ENCODE measurements at places on chromosomes 16 and 17. TPM values are rescaled to one million over a fixed set of nuclear protein-coding genes. Genes with fewer than 3 reads are reported as not detected.

Gene ZNF689
- 14.9 TPM for total RNA-seq

Gene MYL4
- 2.4 TPM for total RNA-seq

Gene FBXW10
- 0.22 TPM for total RNA-seq

Gene TPSD1
- not detected for total RNA-seq

Gene CASKIN1
- total RNA-seq, result 2.7 TPM

Gene OR1A1
- total RNA-seq, result not detected

Gene KRT15
- total RNA-seq, result 840 TPM

DNA sequence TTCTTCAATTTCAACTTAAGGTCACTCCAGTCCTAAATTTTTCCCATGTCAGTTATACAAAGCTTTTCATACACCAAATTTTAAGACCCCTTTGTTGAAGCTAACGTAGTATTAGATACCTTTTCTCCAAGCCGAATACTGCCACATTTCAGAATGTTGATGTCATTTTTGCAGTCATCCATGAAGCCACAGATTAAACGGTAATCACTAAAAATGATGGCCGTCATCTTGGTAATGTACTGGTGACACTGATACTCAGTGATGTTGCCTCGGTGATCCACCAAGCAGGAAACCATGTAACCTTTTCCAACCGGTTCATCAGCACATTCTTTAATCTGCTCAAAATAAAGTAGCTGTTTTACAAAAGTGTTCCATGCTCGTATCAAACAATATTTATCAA lies 82.1 kb upstream of the CLEC18B start:
- H3K36me3 ChIP-seq, result peaks cover 15% of the 10 kb centered on the region
- peaks cover 30% of the 10 kb centered on the region for H3K4me1 ChIP-seq
- H3K27ac ChIP-seq, result peak overlapping the region; percentile 32

DNA sequence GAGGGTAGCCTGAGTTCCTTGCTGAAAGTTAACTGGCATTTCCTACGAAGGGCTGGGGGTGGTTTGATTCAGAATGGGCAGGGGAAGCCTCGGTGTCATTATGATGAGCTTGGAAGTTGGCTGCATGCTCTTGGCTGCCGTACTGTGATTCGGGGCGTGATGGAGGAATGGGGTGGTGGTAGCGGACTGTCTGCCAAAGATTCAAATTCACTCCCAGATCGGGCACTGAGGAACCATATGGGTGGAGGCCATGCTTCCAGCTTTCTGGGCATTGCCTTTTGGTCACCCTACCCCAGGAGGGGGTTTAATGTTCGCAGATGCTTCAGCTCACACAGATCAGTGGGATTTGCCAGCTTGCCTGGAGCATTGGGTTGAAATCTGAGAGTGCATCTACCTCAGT lies 492.8 kb upstream of the EEF2KMT start:
- peaks cover 12% of the 10 kb centered on the region for H3K27me3 ChIP-seq
- DNase-seq, result no peak
- no peaks in the 10 kb centered on the region for H3K36me3 ChIP-seq
- no peak overlapping the region for H3K27ac ChIP-seq
- no peak overlapping the region for H3K4me3 ChIP-seq
- no peaks in the 10 kb centered on the region for H3K4me1 ChIP-seq

GRCh38 chr16:49931266-49931665 lies 75.4 kb upstream of the ZNF423 start:
- H3K4me1 ChIP-seq, result peaks cover 20% of the 10 kb centered on the region
- H3K27ac ChIP-seq, result no peak overlapping the region
- peaks cover 10% of the 10 kb centered on the region for H3K27me3 ChIP-seq
- DNase-seq, result no peak
- H3K4me3 ChIP-seq, result no peak overlapping the region

DNA sequence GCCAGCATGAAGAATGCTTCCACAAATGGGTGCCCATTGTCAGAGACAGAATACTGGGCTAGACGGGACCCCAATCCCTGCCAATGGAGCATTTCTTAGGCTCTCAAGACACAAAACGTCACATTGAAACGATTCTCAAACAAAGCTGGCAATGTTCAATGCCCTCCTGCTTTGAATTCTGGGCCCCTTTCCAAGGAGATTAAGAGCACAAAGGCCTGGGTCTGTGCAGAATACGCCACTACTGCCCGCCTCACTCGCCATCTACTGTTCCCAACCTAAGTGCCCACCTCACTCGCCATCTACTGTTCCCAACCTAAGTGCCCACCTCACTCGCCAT lies 9.7 kb downstream of the CFAP20 start:
- peaks cover 42% of the 10 kb centered on the region for H3K4me1 ChIP-seq
- no peak overlapping the region for H3K4me3 ChIP-seq
- peaks cover 15% of the 10 kb centered on the region for H3K36me3 ChIP-seq
- H3K27ac ChIP-seq, result no peak overlapping the region
- DNase-seq, result no peak

- H3K27me3 ChIP-seq, result peaks cover 91% of the 10 kb centered on the region
- H3K4me1 ChIP-seq, result peaks cover 47% of the 10 kb centered on the region
- DNase-seq, result no peak
- H3K4me3 ChIP-seq, result peak overlapping the region; percentile 92
- H3K36me3 ChIP-seq, result peaks cover 36% of the 10 kb centered on the region
- H3K27ac ChIP-seq, result peak overlapping the region; percentile 74
These were observed 8.3 kb downstream of the IRX5 start for GRCh38 chr16:54939029-54939346.

DNA sequence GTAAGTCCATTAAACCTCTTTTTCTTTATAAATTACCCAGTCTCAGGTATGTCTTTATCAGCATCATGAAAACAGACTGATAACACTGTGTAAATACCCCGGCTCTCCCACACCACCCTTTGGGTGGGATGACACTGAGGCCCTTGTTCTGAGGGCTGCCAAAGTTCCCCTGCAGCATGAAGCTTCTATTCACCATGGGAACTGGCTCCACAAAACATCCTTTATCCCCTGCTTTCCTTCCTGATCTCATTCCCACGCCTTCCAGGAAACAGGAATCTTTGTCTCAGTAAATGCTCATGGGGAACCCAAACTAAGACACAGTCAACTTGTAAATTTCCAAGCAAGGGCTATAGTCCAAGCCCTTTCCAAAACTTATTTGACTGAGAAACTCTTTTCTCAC lies 88.4 kb downstream of the ABCC12 start:
- no peaks in the 10 kb centered on the region for H3K36me3 ChIP-seq
- H3K4me1 ChIP-seq, result no peaks in the 10 kb centered on the region
- no peak for DNase-seq
- H3K27me3 ChIP-seq, result peaks cover under 1% of the 10 kb centered on the region
- H3K4me3 ChIP-seq, result no peak overlapping the region

- no peak overlapping the region for H3K4me3 ChIP-seq
- H3K36me3 ChIP-seq, result peaks cover 6% of the 10 kb centered on the region
- no peaks in the 10 kb centered on the region for H3K27me3 ChIP-seq
- H3K4me1 ChIP-seq, result peaks cover 5% of the 10 kb centered on the region
- DNase-seq, result no peak
- no peak overlapping the region for H3K27ac ChIP-seq
These were observed 5.2 kb downstream of the ASGR1 start for GRCh38 chr17:7173687-7174602.

DNA sequence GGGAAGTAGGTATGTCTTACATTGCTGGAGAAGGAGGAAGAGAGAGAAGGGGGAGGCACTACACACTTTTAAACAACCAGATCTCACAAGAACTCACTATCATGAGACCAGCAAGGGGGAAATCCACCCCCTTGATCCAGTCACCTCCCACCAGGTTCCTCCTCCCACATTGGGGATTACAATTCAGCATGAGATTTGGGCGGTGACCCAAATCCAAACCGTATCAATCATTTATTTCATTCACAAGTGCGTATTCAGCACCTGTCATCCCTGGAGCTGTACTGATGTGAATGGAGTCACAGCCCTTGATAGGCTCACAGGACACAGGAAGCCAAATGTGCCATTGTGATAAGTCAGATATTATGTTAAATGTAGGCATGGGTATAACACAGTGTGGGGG lies 228.3 kb upstream of the HSBP1 start:
- H3K27ac ChIP-seq, result no peak overlapping the region
- DNase-seq, result no peak
- peaks cover 5% of the 10 kb centered on the region for H3K4me1 ChIP-seq
- no peak overlapping the region for H3K4me3 ChIP-seq
- peaks cover 14% of the 10 kb centered on the region for H3K27me3 ChIP-seq

GRCh38 chr17:47649972-47650524 lies 329 bp downstream of the KPNB1 start:
- no peaks in the 10 kb centered on the region for H3K27me3 ChIP-seq
- no peak for DNase-seq
- peak overlapping the region; percentile 96 for H3K27ac ChIP-seq
- peaks cover 25% of the 10 kb centered on the region for H3K4me1 ChIP-seq

DNA sequence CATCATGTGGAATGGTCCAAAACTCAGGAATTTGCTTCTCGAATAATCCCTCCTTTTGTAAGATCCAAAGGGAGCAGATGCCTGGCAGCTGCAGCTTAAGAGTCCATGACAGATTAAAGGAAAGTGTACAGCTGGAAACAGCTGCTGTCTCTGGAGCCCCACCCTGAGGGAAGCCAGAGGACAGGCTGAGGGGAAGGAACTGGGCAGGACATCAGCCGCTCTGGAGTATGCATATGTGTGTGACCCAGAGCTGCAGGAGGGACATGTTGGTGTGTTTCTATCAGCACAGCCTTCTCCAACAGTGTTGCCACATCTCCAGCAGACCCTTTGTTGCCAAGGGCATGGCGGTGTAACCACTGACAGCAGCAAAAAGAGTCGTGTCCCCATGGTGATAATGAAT lies 46.2 kb downstream of the CYB561 start:
- H3K4me3 ChIP-seq, result no peak overlapping the region
- no peak for DNase-seq
- no peaks in the 10 kb centered on the region for H3K27me3 ChIP-seq
- no peak overlapping the region for H3K27ac ChIP-seq
- peaks cover 27% of the 10 kb centered on the region for H3K36me3 ChIP-seq
- H3K4me1 ChIP-seq, result peaks cover 12% of the 10 kb centered on the region

DNA sequence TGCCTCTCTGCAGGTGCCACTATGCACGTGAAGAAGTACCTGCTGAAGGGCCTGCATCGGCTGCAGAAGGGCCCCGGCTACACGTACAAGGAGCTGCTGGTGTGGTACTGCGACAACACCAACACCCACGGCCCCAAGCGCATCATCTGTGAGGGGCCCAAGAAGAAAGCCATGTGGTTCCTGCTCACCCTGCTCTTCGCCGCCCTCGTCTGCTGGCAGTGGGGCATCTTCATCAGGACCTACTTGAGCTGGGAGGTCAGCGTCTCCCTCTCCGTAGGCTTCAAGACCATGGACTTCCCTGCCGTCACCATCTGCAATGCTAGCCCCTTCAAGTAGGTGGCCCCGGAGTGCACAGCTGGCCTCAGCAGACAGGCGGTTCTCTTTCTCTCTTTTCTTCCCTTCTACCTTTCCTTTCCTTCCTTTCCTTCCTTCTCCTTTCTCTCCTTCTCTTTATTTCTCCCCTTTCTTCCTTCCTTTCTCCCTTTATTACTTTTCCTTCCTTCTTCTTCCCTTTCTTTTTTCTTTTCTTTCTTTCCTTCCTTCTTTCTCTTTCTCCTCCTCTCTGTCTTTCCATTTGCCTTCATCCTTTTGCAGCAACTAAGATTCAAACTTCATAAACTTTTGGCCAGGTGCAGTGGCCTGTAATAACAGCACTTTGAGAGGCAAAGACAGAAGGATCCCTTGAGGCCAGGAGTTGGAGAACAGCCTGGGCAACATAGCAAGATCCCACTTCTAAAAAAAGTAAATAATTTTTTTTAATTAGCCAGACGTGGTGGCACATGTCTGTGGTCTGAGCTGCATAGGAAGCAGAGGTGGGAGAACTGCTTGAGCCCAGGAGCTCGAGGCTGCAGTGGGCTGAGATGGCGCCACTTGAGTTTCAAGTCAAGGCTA lies 46.7 kb downstream of the SCNN1B start:
- no peaks in the 10 kb centered on the region for H3K36me3 ChIP-seq
- H3K4me3 ChIP-seq, result no peak overlapping the region
- no peak overlapping the region for H3K27ac ChIP-seq
- H3K27me3 ChIP-seq, result peaks cover 28% of the 10 kb centered on the region
- no peaks in the 10 kb centered on the region for H3K4me1 ChIP-seq

DNA sequence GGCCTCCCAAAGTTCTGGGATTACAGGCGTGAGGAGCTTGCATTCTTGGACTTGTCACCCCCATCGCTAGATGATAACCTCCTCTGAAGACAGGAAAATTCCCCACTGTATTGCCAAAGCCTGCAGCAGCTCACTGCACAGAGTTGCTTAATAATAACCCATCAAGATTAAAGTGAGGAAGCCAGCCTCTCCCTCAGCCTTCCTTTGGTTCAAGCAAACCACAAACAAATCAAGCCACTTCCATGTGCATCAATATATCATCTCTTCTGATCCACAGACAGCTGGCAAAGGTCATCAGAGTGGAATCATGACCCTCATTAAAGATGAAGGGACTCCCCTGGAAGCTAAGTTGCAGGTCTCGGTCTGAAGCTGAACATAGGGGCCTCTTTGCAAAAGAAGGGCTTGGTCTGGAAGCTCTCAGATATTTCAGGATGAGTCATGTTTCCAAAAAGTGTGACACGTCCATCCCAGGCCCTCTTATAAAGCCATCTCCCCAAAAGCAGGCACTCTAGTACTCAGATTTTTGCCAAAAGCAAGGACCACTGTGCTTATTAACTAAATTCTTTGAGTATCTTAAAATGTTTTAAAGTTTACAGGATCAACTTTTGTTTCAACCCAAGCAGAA lies 4.8 kb downstream of the EMP2 start:
- H3K27ac ChIP-seq, result no peak overlapping the region
- H3K27me3 ChIP-seq, result no peaks in the 10 kb centered on the region
- no peak overlapping the region for H3K4me3 ChIP-seq
- no peak for DNase-seq

DNA sequence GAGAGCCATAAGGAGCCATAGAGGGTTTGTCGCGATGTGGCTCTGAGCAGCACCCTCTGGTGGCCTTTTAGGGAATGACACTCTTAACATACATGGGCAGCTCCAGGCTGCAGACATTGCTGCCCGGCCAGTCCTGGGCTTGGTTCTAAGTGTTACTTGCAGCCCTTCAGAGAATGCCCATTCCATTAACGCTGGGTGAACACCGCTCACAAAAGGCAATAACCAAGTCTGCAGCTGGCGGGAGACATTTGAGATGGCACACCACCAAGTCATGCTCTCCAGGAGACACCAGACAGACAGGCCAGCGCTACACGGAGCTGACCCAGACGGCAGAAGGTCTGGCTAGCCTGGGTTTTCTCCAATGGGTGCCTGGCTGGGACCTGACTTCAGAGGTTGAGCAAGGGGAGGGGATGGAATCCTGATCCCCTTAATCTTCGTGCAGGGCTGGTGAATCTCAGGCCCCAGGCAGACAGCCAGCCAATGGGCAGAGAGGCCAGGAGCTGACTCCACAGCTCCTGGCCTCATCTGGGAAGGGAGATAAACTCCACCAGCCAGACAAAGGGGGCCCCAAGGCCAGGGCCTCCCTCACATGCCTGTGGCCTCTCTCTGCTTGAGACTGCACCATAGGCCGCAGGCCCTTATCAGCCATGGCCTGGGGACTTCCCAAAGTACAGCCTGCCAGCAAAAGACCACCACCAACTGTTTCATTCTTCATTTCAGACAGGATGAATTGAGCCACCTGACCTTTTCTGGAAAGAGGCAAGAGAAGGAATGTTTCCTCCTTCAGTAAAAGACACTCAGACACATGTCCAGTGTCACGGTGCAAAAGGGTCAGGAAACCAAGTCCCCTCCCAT lies 58.8 kb downstream of the ZDHHC7 start:
- no peaks in the 10 kb centered on the region for H3K36me3 ChIP-seq
- H3K27ac ChIP-seq, result peak overlapping the region; percentile 72
- H3K4me3 ChIP-seq, result peak overlapping the region; percentile 55
- peak; percentile 82 for DNase-seq
- peaks cover 20% of the 10 kb centered on the region for H3K4me1 ChIP-seq

Data from type B pancreatic cell (in vitro differentiated cells).